Hair follicular keratinocyte (primary cell): ENCODE measurements at places on chromosomes 4 and X. TPM values are rescaled to one million over a fixed set of nuclear protein-coding genes. Genes with fewer than 3 reads are reported as not detected.

PPP2R2C gene
- 0.16 and 0.80 TPM in 2 replicates for total RNA-seq

CENPVL2 gene
- total RNA-seq = not detected in 2 replicates

GAGE1 gene
- total RNA-seq = not detected in 2 replicates

RNF150 gene
- total RNA-seq = 0.08 and 0.30 TPM in 2 replicates

CXXC4 gene
- not detected in 2 replicates for total RNA-seq

GPRIN3 gene
- not detected in 2 replicates for total RNA-seq

MSANTD1 gene
- 0.23 TPM in 1 of 2 replicates, not detected in the other for total RNA-seq

SLC10A4 gene
- total RNA-seq = not detected in 2 replicates

FGF5 gene
- 1.2 and 2.1 TPM in 2 replicates for total RNA-seq

BEX1 gene
- total RNA-seq = 0.31 and 4.8 TPM in 2 replicates
